HS-5 (cell line): ENCODE measurements at places on chromosomes 3 and 15.

- no peak for DNase-seq
These were observed 1.5 kb upstream of the HEG1 start for GRCh38 chr3:125057186-125057850.

- no peak for DNase-seq
These were observed 3.6 kb upstream of the BAHD1 start for GRCh38 chr15:40436892-40437751.

DNA sequence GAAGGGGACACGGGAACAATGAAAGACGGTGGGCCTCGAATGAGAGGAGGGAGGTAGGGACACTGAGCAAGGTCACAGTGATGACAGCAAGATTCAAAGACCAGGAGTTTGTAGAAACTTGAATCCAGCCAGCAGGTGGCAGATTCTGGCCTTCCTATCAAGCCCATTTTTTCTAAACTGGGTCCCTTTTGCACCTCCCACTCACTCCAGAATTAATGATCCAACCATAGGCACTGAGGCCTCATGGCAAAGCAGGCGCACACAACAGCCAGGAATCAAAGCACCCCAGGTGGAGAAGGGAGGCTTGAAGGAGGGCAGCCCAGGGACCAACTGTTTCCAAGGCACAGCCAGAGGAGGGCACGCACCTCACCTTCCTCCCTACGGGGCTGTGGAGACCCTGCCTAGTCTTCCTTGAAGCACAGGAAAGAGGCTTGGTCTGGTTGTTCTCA lies 90.2 kb downstream of the ANP32A start:
- DNase-seq, result no peak

DNA sequence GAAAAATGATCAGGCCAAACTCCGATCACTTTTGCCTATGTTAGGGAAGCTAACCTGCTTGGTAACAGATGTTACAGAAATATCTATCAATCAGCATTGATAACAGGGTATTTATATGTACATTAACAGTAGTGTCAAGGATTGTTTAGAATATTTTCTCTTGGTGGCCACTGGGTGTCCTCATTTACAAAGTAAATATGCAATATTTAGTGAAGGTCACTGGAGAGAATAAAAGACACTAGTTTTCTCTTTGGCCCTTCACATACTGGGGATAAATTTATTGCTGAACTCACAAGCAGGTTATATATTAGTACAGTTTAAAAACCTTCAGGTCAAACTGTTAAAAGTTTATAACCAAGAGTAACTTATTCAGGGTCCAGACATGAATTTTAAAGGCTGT lies 69.0 kb downstream of the TIGIT start:
- DNase-seq, result no peak

DNA sequence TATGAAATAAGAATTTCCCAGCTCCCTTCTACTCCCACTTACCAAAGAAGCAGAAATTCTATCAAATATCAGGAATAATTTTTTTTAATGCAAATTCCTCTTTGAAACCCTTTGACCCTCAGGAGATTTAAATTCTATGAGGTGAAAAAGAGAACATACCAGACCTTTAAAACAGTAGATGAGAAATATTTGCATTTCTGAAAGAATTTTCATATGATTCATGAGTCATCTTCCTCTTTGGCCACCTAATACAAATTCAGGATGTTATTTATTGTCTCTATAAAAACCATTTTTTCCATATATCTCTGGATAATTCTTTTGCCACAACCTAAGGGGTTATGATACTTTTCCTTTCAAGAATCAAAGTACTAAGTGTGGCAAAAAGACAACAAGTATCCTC lies 67.3 kb upstream of the ST3GAL6 start:
- peak; percentile 45 for DNase-seq

GRCh38 chr3:172102123-172102882 lies 62.9 kb downstream of the FNDC3B start:
- no peak for DNase-seq

DNA sequence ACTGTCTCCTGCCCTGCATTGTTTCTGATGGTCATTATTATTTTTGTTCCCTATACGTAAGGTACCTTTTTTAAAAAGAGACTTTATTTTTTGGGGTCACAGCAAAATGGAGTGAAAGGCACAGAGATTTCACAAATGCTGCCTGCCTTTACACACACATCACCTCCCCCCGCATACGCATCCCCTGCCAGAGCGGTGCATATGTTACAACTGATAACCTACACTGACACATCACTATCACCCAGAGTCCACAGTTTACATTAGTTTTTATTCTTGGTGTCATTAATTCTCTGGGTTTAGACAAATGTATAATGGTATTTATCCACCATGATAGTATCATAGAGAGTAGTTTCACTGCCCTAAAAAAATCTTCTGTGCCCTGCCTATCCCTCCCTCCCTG lies 43.6 kb upstream of the KLF13 start:
- no peak for DNase-seq

- peak; percentile 77 for DNase-seq
These were observed 3.2 kb upstream of the TBC1D23 start for GRCh38 chr3:100257586-100257985.

DNA sequence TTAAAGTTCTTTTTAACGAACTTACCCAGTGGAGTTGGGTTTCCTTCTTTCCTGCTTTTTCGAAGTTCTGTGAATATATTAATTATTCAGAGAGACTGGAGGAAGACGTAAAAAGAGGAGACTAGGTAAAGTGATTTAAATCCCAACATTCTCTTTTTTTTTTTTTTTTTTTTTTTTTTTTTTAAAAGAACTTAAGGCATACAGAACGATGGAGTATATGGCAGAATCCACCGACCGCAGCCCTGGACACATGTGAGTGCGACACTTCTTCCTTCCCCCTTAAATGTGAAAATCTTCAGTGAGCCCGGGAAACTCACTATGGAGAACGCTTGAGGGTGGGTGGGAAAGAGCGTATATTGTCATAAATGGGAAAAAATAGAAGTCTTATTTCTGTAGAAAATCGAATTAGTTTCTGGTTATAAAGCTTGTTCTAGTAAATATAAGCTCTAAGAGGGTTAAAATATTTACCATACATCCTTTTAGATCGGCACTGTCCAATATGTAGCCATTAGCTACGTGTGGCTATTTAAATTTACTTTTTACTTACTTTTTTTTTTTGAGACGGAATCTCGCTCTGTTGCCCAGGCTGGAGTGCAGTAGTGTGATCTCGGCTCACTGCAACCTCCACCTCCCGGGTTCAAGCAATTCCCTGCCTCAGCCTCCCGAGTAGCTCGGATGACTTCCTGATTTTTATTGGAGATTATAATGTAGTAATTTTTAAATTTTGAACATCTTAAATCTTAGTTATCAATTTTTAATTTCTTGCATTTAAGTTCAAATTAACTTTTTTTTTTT lies 892 bp downstream of the NMD3 start:
- DNase-seq, result no peak

- no peak for DNase-seq
These were observed 5.8 kb upstream of the ATP11B start for GRCh38 chr3:182787302-182788036.

DNA sequence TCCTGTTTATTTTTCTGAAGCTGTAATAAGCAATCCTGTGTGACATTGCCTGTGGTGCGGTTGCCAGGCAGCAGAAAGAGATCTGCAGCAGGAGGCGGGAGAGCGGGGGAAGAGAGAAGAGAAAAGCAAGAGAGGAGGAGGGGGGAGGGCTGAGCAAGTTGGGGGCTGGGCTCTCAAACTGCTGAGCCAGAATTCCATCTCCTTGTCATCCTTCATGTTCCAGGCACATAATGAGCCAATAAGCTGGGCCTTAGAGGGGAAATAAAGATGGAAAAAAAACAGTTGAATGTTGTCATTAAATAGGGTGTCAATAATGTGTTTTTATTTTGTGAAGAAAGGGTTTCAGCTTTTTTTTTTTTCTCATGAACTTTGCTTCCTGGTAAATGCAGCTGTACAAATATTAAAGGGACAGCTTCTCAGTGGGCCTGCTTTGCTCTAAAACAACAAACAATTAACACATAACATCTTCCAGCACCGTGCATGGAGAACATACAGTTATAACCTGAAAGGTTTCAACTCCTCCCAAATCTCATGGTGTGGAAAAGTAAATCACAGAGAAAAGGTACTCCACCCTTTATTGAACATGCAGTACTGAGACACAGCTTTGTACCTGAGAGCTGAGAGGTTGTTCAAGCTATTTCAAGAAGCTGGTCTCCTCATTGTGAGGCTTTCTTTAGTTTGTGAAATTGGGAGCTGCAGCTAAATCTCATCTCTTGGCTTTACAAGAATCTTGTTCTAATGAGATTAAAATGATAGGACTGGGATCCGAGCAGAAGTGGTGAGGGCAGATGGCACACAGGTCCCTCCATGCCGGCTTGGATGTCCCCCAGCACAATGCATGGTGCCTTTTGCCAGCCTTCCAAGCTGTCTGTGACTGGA lies 451.1 kb upstream of the KCNMB2 start:
- no peak for DNase-seq

DNA sequence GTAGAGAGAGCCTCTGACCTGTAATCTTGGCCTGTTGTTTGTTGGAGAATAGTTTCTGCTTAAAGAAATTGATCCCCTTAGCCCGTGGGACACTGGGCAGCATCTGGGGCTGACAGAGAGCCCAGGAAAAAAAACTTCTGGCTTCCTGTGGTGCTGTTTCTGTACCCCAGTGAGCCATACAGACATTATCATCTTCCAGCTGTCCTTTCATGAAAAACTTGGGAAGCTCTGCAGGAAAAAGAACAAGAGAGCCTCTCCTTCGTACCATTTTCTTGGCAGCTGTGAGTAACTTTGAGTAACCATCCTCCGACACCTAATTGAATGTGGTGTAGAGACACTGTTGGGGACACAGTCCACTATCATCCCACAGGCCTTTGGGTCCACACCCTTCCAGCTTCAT lies 333.0 kb downstream of the SHQ1 start:
- no peak for DNase-seq

- DNase-seq, result no peak
These were observed 423 bp upstream of the HACD3 start for GRCh38 chr15:65529762-65530317.

- DNase-seq, result peak; percentile 24
These were observed 117.6 kb upstream of the EIF1B start for GRCh38 chr3:40191850-40192448.

GRCh38 chr15:88703533-88703932 lies 64.7 kb downstream of the ISG20 start:
- no peak for DNase-seq

DNA sequence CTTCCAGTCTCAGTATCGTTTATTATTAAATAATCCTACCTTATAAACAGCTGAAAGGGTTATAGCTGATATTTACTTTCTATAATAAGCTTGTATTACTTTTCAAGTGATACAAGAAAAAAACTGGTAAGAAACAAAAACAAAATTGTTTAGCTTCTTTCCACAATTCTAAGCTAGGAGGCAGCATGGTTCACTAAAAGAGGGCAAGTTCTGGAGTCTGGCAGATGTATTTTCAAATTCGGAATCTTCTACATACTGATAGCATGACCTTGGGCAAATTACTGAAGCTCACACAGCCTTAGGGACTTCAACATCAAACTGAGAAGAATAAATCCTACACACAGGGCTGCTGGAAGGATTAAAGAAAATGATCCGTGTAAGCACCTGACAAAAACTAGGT lies 15.4 kb downstream of the C15orf62 start:
- DNase-seq, result no peak

- DNase-seq, result no peak
These were observed 65.9 kb upstream of the ACTC1 start for GRCh38 chr15:34861214-34861613.

- DNase-seq, result no peak
These were observed 209.0 kb downstream of the SLCO3A1 start for GRCh38 chr15:92062505-92062904.

DNA sequence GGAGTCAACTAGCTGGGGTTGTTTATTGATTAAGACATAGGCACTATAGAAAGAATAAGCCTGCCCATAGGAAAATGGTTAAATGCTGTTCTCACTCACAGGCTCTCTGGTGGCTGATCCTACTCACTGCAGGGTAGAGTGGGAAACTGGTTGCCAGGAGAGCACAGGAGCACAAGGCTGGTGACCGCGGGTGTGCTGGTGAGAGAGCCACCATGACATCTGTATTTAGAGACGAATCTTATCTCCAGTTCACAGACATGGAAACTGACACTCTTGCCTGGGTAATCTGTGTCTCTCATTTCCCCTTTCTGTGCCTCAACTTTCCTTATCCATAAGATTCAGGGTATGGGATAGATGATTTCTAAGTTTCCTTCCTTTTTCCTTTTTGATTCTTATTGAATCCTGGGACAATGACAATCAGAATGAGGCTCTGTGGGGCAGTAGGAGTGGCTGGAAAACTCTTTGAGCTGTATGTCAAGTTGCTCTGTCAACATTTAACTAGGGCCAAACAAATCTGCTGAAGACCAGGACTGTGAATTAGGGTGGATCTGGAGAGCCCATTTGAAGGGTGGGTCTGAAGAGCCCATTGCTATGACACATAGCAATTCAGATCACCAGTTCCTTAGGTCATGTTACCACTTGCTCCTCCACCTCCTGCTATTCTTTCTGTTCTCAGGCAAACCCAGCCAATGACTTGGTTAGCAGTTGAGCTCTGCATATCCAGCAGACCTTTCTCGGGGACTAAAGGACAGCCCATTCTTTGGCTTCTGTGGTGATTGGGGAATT lies 286.1 kb upstream of the TBL1XR1 start:
- no peak for DNase-seq

DNA sequence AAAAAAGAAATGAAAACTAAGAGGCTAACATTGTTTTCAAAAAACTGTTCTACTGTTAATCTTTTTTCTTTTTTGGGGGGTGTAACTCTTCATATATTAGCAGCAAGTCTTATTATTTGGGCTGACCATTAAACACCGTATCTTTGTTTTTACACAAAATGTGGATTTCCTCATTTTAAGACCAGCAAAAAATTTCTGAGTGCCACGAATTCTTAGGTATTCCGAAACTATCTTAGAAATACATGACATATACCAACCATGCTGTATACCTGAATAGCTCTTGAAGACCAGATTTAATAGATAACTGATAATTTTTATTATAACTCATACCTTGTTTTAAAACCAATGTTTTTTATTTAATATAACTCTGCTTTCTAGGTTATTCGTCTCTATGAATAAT lies 620 bp upstream of the TTC23 start:
- DNase-seq, result no peak

- DNase-seq, result no peak
These were observed 22.3 kb downstream of the C2CD4B start for GRCh38 chr15:62142736-62143135.

DNA sequence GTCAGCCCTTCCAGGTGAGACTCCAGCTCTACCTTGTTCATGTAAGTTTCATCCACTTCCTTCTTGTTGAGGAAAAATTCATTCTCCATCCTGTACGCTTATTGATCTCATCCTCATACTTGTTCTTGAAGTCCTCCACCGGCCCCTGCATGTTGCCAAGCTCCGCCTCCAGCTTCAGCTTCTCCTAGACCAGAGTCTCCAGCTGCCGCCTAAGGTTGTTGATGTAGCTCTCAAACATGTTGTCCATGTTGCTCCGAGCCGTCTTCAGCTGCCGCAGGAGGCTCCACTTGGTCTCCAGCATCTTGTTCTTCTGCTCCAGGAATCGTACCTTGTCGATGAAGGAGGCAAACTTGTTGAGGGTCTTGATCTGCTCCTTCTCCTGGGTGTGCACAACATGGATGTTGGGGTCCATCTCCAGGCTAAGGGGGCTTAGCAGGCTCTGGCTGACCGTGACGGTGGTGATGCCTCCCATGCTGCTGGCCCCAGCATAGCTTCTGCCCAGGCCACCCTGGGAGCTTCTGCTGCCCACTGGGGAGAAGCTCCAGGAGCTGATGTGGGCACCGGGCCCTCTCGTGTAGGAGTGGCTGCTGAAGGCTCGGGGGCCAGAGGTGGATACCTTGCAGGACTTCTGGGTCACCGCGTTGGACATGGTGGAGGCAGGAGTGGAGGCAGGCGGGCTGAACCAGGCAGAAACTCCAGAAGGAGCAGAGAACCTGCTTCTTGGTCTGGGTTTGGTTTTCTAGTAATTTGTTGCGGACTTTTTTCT lies 422.6 kb upstream of the ARPP21 start:
- no peak for DNase-seq
